Activated T-cell treated with anti-CD3 and anti-CD28 coated beads, Interleukin-2, amount 50 U/mL, for 72 hours (primary cell): ENCODE measurements at places on chromosomes 13 and 19. TPM values are rescaled to one million over a fixed set of nuclear protein-coding genes. Genes with fewer than 3 reads are reported as not detected.

- no peak for DNase-seq
Observed at GRCh38 chr13:51643105-51643881, 59.0 kb downstream of the WDFY2 start.

DNA sequence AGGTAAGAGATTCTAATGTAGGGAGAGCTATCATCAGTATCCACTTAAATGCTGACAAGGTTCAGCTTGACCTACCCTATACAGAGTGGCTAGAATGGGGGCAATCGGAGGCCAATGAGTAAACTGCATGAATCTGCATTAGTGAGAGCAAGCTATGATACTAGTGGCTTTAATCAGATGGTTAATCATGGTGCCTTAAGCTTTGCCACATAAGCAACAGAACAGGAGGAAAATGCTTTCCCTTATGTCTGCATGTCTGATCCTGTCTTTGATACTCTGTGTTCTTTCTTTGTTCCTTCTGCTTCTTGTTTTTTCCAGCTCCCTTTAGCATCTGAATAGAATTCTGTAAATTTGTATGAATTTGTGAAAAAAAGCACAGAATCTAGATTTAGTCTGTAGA lies 91.1 kb downstream of the WDFY2 start:
- no peak for DNase-seq

GRCh38 chr19:43960411-43960810 lies 9.4 kb downstream of the ZNF221 start:
- DNase-seq, result no peak

DNA sequence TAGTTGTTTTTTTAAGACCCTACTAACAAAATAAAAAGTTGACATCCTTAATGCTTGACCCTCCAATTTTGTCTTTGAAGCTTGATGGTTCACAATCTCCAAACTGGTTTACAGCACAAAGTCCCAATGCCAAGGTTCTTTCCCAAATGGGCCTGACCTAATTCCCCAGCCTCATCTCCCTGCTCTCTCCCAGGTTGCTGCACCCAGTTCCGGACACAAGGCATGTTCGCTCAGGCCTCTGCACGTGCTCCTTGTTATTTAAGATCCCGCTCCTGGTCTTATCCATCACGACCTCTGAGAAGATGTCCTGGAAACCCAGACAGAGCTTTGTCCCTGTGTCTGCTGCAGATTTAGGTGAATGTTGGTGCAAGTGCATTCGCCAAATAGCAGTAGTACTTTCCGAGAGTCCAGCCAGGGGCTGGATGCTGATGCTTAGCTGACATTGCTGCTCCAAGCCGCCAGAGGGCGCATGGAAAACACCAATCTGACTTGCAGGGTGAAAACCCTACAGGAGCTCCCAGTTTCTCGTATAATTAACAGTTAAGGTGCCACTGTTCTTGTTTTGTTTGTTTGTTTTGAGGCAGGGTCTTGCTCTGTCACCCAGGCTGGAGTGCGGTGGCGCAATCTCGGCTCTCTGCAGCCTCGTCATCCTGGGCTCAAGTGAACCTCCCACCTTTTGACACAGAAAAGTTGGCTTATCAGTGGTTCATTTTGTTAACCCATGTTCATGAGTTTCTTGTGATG lies 18.5 kb downstream of the LYPD3 start:
- DNase-seq, result peak; percentile 71

DNA sequence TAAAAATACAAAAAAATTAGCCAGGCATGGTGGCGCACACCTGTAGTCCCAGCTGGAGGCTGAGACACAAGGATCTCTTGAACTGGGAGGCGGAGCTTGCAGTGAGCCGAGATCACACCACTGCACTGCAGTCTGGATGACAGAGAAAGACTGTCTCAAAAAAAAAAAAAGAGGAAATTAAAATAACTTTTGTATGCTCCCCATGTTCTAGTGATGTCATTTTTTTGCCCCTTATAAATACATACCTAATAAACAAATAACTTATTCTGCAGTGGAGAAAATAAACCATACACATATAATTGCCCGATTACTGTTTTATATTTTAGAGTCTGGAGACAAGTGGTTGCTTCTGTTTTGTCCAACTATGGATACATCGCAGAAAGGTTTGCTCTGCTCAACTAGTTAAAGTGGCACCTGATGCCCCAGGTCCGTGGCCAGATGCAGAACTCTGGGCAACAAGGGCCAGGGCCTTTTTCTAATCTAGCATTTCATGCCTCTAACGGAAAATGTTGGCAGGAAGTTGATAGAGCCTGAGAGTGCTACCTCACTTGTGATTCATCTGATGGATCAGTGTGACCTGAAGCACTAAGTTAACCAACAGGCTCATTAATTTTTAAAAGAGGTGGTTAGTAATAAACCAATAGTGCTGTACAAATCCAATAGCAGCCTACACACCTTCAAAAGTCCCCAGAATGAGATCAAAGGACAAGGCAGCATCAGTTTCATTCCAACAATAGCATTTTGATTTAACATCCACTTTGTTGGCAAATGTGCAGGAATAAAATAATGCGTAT lies 18.8 kb downstream of the UBE2L5 start:
- no peak for DNase-seq

DNA sequence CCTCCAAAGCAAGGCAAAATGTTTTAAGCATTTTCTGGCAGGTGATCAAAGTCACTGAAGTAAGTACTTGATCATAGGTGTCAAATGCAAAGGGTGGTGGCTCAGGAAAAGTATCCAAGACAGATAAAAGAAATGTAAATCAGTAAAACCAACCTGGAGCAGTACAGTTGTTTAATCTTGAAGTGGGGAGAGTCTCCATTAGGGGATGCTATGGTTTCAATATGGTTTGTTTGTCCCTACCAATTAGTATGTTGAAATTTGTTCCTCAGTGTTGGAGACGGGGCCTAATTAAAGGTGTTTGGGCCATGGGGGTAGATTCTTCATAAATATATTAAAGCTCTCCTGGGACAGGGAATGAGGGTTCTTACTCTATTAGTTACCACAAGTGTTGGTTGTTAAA lies 1781.7 kb upstream of the PRR20A start:
- no peak for DNase-seq

DNA sequence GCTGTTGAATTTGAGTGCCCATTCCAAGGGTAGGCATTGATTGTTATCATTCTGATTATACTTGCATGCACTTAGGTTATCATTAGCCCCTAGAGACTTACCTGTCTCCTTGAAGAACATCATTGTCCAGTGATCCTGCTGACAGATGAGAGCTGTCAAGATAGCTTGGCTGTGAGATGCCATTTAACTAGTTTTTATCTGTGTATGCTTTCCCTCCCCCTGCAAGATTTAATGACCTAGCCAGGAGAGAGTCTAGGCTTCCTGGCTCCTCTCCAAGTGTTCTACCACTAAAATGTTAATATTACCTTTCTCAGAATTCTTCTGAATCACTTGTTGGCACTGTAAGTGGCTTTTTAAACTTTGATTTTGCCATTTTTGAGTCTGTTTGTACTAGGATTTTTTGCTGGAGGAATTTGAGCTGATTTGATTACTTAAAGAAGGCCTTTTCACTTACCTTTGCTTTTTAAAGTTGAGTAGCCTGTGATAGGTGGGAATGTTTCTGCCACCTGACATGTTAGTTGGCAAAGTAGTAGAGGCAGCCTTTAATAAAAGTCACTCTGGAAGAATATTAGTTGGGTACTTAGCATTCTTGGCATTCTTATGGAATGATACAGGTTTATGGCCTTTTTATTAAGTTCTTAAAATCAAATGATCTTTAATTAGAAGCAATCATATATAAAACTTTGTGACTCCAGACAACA lies 41.1 kb downstream of the ARHGAP35 start:
- DNase-seq, result no peak

DNA sequence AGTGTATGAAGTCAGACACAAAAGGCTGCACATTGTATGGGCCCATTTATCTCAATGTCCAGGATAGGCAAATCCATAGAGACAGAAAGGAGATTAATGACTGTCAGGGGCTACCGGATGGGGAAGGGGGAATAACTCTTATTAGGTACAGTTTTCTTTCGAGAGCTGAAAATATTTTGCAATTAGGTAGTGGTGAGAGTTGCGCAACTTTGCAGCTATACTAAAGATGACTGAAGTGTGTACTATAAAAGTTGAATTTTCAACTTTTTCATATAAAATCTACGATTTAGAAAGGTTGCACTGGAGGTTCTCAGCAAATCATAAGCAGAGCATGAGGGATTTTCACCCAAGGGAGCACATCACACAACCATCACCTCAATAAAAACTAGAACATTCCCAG lies 16.1 kb upstream of the SLC15A1 start:
- DNase-seq, result no peak

- no peak for DNase-seq
Observed at GRCh38 chr19:1970806-1971502, 30.0 kb downstream of the CSNK1G2 start.

DNA sequence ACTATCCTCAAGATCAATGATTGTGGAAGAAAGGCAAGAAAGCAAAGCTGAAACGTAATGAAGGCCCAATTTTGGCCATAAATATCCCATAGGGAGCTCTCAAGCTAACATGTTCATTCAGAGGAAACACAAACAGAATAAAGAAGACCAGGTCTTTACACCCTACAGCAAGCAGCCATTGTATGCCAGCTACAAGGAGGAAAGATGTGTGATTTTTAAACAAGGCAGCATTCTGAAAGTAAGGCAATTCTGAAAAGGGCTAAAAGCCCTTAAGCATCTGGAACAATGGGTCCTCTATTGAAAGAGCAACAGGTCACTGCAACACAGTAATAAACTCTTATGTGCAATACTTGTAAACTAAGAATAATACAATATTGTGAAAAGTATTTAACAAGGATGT lies 1002.4 kb downstream of the SLITRK1 start:
- no peak for DNase-seq

IZUMO2 gene
- not detected for total RNA-seq

CEBPA gene
- total RNA-seq, result 1.0 TPM

PTH2 gene
- not detected for total RNA-seq

SELENOV gene
- total RNA-seq, result not detected

CLEC17A gene
- total RNA-seq, result 0.46 TPM

VAV1 gene
- 111 TPM for total RNA-seq

FPR3 gene
- not detected for total RNA-seq

ZNF726 gene
- total RNA-seq, result 20.5 TPM

MRPS12 gene
- 54.8 TPM for total RNA-seq
